ENCODE measurements at places on chromosomes 1 and 21. TPM values are rescaled to one million over a fixed set of nuclear protein-coding genes. Genes with fewer than 3 reads are reported as not detected.

PADI3 gene
- 2.0 TPM for total RNA-seq

ERO1B gene
- total RNA-seq = 4.1 TPM

SPRR2A gene
- not detected for total RNA-seq

KRTAP19-3 gene
- not detected for total RNA-seq

E2F2 gene
- total RNA-seq = 3.4 TPM

FAM89A gene
- 19.8 TPM for total RNA-seq

VPS13D gene
- total RNA-seq = 6.2 TPM

TMEM61 gene
- total RNA-seq = not detected

TPTE gene
- not detected for total RNA-seq

SEC16B gene
- 0.83 TPM for total RNA-seq

G0S2 gene
- 2.8 TPM for total RNA-seq

ERICH3 gene
- total RNA-seq = not detected

INAVA gene
- 40.5 TPM for total RNA-seq

WNT2B gene
- total RNA-seq = 0.33 TPM

FMOD gene
- total RNA-seq = 0.09 TPM

DNASE2B gene
- not detected for total RNA-seq

LCE1D gene
- total RNA-seq = not detected

CD247 gene
- total RNA-seq = 0.15 TPM

PCNT gene
- 14.5 TPM for total RNA-seq

HTR6 gene
- total RNA-seq = 0.17 TPM

MAD2L2 gene
- 49.1 TPM for total RNA-seq

KLF17 gene
- 0.64 TPM for total RNA-seq

LRRC53 gene
- total RNA-seq = not detected

HP1BP3 gene
- 122 TPM for total RNA-seq

XKR8 gene
- total RNA-seq = 4.9 TPM

MYCL gene
- 1.4 TPM for total RNA-seq

Data from A549 treated with DMSO at 1 μM for 4 hours (cell line).